ENCODE measurements at places on chromosomes 7 and 10. TPM values are rescaled to one million over a fixed set of nuclear protein-coding genes. Genes with fewer than 3 reads are reported as not detected.

- no peak for DNase-seq
Observed at GRCh38 chr10:49243139-49243538, 54.9 kb upstream of the TMEM273 start.

DNA sequence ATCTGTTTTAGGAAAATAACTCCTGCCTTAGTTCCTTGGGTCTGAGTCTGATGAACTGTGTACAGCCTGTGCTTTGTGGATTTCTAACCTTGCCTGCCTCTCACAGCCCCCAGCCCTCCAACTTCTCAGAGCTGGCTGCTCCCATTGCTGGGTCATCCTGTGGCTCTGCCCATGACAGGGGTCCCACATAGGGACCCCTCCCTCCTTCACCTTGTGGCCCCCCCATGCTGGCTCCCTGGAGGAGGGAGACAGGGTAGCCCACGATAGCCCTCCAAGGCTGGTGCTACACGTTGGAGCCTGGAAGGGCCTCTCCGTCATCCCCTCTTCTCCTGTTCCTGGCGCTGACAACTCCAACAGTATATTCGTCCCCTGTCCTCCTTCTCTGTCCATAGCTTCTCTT lies 2.8 kb upstream of the DENND2A start:
- DNase-seq: no peak

DNA sequence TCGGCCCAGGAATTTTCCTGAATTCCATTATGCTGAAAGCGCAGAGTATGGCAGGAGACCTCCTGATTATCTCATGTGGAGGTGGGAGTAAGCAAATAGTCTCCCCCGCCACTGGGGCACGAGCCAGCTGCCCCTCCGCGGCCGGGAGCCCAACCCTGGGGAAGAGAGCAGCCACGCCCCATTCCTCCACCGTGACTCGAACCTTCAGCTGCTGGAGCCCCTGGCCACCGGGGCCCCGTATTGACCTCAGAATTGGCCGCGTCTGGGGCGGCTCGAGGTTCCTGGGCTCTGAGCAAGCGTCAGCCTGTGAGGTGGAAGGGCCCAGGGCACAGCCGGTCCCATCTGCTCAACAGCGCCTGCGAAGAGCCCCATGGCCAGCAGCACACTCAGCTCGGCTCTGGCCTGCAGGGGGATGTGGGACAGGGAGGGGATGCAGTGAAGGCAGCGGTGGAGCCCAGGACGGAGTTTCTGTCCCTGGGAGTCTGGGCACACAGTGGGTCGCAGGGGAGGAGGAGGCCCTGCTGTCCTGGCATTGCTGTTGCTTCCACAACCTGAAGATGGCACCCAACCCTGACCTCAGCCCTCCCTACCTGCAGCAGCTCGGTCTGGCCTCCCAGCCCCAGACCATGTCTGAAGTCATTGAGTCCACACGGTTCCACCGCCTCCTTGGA lies 97.8 kb downstream of the CHST15 start:
- DNase-seq: peak; percentile 54

DNA sequence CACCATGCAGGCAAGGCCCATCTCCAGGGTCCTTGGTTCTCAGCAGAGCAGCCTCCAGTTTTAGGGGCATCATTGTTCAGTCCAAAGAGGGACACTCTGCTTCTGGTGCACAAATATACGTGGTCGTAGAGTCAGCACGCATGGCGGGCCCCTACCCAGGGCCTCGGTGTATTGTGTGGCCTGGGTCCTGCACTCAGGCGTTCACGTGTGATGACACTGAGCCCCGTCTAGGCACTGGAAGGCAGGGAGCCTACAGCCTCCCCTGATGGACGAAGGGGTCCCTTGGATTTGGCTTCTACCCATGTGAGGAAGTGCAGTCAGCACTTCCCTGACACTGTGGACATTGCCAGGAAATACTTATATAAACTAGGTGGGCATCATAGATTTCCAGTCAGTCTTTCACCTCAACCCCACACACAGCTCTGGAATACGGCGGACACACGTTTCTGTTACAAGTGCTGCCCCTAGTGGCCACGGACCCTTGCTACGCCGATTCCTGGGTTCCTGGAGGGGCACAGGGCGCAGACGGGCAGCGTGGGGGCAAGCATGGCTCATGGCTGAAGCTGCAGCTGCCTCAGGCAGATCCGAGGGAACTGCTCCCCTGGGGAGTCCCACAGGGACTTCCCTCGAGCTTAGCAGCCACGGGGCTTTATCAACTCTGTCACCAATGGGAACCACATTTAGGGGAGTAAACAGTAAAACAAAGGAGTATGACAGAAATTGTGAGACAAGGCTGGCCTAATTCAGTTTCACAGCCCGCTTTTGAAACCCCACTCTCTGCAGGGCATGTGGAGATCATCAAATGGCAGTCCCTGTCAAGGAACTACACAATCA lies 25.4 kb downstream of the AIFM2 start:
- no peak for DNase-seq

GRCh38 chr10:116704926-116705325 lies 37.4 kb downstream of the HSPA12A start:
- no peak for DNase-seq

DNA sequence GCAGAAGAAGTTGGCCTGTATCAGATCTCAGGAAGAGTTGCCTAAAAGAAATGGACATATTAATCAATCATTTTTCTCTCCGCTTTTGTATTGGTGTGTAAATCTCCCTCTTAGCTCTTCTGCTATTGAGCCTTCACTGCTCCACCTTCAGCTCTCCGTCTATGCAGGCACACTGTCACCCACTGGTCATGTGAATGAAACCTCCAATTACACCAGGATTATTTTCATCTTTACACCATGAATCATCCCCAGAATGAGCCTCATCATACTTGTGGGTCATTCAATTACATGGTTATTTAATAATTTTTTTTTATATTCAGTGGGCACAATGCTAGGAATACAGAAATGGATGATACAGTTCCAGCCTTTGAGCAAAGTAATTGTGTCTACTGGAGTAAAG lies 92.6 kb downstream of the LRRC4 start:
- no peak for DNase-seq

- DNase-seq: peak; percentile 53
Observed at GRCh38 chr7:100516135-100516812, 22.7 kb upstream of the AGFG2 start.

- no peak for DNase-seq
Observed at GRCh38 chr10:131706952-131707351, 193.9 kb upstream of the PPP2R2D start.

- no peak for DNase-seq
Observed at GRCh38 chr10:32923134-32923533, 34.9 kb downstream of the ITGB1 start.

GRCh38 chr10:17276756-17277424 lies 48.8 kb downstream of the VIM start:
- no peak for DNase-seq

GRCh38 chr7:123327661-123328060 lies 127.9 kb upstream of the SLC13A1 start:
- DNase-seq: no peak

GRCh38 chr10:115773832-115774231 lies 499.2 kb downstream of the GFRA1 start:
- no peak for DNase-seq

DNA sequence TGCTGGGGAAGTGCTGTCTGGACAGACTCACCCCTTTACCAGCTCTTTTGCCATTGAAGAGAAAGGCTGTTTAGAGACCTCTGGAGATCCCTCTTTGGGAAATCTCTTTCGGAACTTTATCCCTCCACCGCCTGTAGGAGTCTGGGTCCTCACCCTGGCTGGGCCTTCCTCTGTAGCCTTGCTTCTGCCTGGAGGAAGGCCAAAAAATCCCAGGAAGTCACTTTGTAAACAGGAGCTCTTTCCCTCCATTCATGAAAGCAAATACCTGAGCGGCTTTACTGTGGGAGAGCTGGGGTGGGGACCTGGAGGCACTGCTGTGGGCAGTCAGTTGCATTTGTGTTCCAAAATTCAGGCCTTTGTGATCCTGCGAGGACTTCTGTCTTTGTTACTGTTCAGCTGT lies 126.2 kb downstream of the KLF6 start:
- DNase-seq: no peak

GRCh38 chr10:17001961-17002749 lies 127.5 kb downstream of the CUBN start:
- peak; percentile 63 for DNase-seq

DNA sequence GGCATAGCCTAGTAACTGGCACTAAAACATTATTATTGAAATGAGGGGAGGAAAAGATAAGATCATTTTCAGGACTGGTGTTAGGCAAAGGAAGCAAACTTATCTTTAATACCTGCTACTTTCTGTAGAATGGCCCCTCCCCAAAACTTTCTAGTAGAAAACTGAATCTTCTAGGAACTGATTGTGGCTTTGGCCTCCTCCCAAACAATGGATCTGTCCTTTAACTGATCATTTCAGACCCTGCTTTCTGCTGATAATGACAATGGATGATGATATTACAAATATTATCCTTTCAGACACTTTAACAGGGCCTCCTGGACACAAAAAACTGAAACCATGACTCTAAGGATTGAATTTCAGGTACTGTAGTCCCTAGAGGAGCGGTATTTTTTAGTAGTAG lies 55.1 kb downstream of the EZH2 start:
- DNase-seq: no peak

DNA sequence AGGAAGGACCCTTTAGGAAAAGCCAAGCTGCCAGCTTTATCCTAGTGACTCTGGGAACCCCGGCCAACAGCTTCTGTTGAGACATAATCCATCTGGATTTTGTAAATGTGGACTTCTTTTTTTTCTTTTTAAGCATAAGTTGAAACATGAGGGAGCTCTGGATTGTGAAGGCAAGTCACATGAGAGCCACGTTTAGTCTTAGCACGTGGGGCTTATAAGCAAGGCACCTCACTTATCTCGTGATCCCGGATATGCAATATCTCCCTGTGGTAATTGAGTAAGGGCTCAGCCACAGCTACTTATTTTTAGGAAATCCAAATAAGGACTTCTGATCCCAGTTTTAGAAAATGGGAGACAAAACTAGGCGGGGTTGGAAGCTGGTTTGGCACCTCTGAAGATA lies 111.2 kb upstream of the PTN start:
- peak; percentile 38 for DNase-seq

- no peak for DNase-seq
Observed at GRCh38 chr10:113080061-113080924, 130.2 kb downstream of the TCF7L2 start.

GRCh38 chr10:95394161-95394880 lies 103.5 kb upstream of the PDLIM1 start:
- DNase-seq: no peak

GRCh38 chr10:10612151-10612550 lies 405.5 kb upstream of the CELF2 start:
- DNase-seq: no peak

DNA sequence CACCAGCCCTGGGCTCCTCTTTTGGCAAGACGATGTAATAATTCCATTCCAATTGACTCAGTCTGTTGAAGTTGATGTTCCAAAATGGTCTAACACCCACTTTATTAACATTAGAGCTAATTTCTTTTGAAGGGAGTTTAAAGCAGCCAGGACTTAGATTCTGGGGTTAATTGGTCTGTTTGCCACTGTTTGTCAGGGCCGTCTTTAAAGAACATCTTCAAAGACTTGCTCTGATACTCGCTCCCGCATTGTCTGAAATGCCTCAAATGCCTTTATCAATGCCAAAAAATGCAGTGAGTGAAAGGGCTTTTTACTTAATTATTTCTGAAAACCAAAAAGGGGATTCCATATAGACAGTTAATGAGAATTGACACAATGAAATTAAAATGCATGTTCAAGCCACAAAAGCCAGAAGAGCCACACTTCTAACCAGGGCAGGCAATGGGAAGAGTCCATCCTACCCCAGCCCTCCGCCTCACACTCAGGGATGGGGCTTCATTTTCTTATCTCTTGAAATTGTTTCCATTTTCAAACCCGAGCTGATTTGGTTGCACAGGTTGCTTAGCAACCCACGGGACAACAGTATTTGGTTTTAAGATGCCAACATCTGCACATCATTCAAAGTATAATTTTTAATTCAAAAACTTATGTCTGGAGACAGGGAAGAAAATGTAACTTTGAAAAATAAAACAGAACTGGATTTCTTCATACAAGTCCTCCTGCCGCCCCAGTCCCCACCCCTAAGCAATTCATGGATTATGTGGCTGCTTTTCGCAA lies 163.0 kb downstream of the FGFR2 start:
- no peak for DNase-seq

The MOGAT3 gene
- not detected for total RNA-seq

The DHX32 gene
- 48.1 TPM for total RNA-seq

The FAM13C gene
- 5.4 TPM for total RNA-seq

The DAGLB gene
- 10.1 TPM for total RNA-seq

The COL1A2 gene
- total RNA-seq: 78.1 TPM

The ANXA8 gene
- 3.0 TPM for total RNA-seq

The AGR3 gene
- not detected for total RNA-seq

The CPEB3 gene
- total RNA-seq: 18.0 TPM

The TET1 gene
- total RNA-seq: 3.6 TPM
